ENCODE measurements at places on chromosomes 2 and 18. TPM values are rescaled to one million over a fixed set of nuclear protein-coding genes. Genes with fewer than 3 reads are reported as not detected.

DNA sequence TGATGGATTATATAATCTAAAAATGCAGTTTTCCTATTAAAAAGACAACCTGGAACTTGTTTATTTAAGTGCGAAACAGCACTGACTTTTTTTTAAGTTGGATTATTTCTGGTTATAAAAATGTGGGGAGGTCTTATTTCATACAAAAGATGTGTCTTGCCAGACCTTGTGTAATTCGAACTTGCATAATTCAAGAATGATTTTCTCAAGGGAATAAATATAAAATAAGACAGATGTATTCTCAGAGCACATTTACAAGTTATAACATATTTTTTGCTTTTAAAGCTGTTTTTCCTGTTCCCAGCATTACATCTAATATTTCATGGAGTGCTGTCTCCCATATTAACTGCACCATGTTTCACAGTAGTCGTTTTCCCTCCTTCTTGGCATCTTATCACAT lies 263.1 kb downstream of the CDH20 start:
- H3K4me3 ChIP-seq: no peak overlapping the region
- no peak overlapping the region for H3K27ac ChIP-seq
- no peak for DNase-seq
- no peaks in the 10 kb centered on the region for H3K27me3 ChIP-seq
- H3K36me3 ChIP-seq: peaks cover 5% of the 10 kb centered on the region

GAL3ST2 gene
- 0.37 TPM for total RNA-seq

- H3K36me3 ChIP-seq: no peaks in the 10 kb centered on the region
- H3K4me3 ChIP-seq: no peak overlapping the region
Measured at GRCh38 chr18:79604913-79605880, 74.4 kb upstream of the CTDP1 start.

DNA sequence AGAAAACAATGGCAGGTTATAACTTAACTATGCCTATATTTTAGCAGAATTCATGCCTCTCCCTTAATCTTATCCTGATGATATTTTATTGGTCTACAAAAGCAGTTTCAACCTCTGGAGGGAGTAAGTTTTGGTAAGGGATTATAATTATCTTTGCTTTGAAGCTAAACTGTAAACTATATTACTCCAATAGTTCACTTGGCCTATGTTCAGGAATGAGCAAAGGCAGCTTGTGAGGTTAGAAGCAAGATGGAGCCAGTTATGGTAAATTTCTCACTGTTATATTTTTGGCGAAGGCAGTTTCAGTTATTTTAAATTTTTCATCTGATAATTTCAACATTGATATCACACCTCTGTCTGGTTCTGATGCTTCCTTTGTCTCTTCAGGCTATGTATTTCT lies 192.5 kb upstream of the RGPD4 start:
- no peaks in the 10 kb centered on the region for H3K27me3 ChIP-seq
- no peak overlapping the region for H3K27ac ChIP-seq
- no peak overlapping the region for H3K4me3 ChIP-seq
- no peaks in the 10 kb centered on the region for H3K4me1 ChIP-seq
- peaks cover 18% of the 10 kb centered on the region for H3K36me3 ChIP-seq
- DNase-seq: no peak

NYAP2 gene
- not detected for total RNA-seq

HOXD3 gene
- total RNA-seq: not detected

SDC1 gene
- 22.3 TPM for total RNA-seq

GRCh38 chr18:26468931-26469340 lies 79.4 kb downstream of the KCTD1 start:
- H3K27me3 ChIP-seq: no peaks in the 10 kb centered on the region
- DNase-seq: peak; percentile 76
- H3K4me3 ChIP-seq: no peak overlapping the region
- no peaks in the 10 kb centered on the region for H3K4me1 ChIP-seq

DNA sequence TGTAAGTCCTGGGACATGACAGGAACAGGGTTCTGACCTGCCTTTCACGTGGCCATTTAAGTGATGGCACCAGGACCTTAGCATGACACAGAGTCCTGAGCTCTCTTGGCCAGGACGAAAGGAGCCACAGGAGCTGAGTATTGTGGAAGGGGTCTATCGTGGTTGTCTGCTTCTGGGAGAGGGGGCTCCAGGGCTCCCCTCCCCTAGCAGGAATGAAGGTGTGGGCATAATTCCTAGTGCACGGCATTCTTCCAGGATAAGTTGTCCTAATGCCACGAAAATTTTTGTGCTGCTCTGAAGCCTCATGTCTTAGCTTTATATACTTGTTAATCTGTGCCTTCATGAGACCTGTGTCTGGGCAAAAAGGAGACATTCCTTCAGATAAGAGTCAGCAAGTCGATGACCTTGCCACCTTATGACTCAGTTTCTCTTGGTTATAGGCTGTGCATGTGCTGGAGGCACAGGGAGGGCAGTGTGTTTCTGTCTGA lies 17.1 kb downstream of the GATA6 start:
- no peak overlapping the region for H3K27ac ChIP-seq
- no peaks in the 10 kb centered on the region for H3K27me3 ChIP-seq

GRCh38 chr2:111912547-111912946 lies 14.1 kb downstream of the MERTK start:
- H3K4me1 ChIP-seq: no peaks in the 10 kb centered on the region
- H3K27ac ChIP-seq: no peak overlapping the region
- DNase-seq: no peak
- H3K27me3 ChIP-seq: no peaks in the 10 kb centered on the region
- H3K4me3 ChIP-seq: no peak overlapping the region
